ENCODE measurements at places on chromosomes 12 and 14.

DNA sequence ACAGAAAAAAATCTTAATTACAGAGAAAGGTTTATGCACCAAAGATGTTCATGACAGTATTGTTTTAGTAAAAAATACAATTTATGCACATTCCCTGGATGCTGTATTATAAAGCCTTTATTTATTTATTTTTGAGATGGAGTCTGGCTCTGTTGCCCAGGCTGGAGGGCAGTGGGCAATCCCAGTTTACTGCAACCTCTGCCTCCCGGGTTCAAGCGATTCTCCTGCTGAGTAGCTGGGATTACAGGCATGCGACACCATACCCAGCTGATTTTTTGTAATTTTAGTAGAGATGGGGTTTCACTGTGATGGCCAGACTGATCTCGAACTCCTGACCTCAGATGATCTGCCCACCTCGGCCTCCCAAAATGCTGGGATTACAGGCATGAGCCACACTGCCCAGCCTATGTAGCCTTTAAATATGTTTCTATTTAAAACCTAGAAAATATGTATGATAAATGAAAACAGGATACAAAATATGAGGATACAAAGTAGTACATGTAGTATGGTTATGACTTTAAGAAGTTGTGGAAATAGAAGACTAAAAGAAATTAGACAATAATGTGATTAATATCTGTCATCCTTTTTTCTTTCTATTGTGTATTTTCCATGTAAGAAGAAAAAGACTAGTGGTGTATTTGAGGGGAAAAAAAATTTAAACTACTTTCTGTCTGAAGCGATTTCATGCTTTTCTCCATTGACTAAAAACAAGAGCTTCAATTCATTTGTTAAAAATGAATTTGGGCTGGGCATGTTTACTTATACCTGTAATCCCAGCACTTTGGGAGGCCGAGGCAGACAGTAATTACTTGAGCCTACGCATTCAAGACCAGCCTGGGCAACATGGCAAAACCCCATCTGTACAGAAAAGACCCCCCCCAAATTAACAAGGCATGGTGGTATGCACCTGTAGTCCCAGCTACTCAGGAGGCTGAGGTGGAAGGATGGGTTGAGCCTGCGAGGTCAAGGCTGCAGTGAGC lies 13.1 kb downstream of the ATF1 start:
- DNase-seq, result no peak

GRCh38 chr12:13124656-13125505 lies 21.4 kb upstream of the GSG1 start:
- DNase-seq, result no peak

DNA sequence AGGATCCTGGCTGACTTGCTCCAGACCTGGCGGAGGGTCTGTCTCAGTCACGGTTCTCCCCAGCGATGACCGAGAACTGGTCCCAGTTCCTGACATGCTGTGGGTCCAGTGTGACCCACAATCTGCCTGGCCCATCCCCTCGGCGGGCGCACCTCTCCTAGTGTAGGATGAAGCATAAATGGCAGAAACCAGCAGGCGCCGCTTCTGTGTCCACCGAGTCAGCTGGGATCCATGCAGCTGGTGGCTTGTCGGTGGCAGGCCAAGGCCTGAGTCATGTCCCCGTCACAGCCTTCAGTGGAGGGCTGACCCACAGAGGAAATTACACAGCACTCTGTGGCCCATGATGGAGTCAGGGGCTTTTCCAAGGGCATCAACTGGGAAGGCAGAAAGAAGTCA lies 38.5 kb downstream of the NFKBIA start:
- DNase-seq, result no peak

DNA sequence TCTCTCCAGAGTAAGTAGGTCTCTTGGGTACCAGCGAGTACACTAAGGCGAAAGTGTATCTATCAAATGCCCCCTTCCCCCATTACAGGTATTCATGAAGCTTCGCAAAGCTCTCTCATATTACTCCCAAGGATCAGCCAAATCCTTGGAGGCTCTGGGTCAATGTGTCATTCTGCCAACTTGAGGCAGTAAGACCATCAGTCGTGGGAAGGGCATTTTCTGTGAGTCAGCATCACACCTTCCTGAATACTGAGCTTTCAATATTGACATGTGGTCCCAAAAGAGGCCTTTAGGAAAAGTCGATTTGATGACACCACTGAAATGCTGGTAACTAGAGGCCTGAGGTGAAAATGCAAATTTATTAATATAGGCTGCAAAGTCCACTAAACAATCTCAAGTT lies 323.9 kb downstream of the LRIG3 start:
- no peak for DNase-seq

DNA sequence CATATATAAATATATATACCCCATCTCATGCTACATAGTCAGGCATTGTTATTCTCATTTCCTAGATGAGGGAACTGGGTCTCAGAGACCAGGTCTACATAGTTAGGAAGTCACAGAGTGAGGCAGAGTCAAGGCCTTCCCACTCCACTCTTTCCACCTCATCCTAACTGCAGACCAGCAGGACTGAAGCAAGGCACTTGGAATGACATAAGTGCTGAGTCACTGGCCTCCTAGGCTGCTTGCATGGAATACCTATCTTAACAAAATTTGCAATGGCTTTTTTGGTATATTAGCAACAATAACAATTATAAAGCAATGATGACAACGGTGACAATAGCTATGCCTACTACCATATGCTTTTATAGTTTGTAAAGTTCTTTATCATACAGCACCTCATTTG lies 5.4 kb upstream of the ANO4 start:
- no peak for DNase-seq

GRCh38 chr14:70278281-70278680 lies 81.2 kb downstream of the COX16 start:
- DNase-seq, result no peak

DNA sequence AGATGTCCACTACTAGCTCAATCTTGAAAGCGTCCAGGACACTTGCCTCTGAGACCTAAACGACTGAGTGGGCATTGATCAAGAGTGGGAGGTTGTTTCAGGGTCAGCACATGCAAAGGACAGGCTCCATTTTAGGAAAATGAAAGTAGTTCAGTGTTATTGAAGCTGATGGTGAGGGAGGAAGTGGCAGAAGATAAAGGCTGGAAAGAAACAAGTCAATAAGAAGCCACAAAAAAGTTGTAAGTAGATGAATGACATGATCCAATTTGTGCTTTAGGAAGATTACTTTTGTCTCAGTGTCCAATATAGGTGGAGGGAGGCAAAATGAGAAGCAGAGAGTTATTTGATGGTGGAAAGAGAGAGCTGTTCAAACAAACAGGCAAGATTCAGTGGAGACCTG lies 22.0 kb downstream of the GPR65 start:
- no peak for DNase-seq

DNA sequence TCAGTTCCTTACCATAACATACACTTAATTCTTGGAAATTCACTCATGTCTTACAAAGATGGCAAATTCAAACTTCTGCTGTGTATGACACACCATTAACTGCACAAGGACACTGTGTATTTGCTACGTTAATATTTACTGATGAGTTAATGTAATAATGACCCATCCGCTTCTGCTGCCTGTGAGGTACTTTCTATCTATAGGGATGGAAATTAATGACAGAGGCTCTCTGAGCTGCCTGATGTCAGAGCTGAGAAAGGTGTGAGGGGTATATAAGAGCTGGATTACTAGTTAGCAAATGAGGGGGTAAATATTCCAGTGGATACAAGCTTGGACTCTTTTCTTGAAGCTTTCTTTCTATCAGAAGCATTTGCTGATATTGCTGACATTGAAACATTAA lies at the start of gene IAPP:
Gene IAPP (plus strand): TSS at position 301 of the 400 bp plus-strand sequence. CDS start 450 bp downstream, outside the sequence.
- no peak for DNase-seq

DNA sequence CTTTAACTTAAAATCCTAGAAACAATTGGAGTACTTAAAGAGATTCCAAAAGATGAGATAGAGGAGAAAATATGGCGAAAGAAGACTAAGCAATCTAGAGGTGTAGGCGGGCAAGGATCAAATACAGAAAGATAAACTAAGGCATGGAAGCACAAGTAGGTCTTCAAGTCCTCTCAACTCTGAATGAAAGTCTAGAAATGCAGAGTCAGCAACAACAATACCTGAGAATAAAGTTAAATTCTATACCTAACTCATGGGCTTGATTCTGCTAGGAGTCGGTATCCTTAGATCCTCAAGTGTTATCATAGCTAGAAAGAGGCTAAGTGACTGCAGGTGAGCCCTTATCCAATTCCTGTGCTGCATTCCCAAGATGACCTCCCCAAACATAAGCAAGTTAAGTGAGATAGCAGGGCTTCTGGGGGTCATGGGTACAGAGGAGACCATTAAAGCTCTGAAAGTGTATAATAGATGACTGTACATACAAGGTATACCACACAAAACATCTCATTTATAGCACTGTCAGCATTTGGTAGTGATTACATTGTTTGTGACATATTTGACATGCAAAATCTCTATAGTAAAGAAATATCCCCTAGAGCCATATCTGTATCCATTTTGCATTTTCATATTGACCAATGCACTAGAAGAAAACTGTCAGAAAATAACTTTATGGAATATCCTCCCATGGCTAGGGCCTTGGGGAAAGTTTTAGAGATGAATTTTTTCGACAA lies 82.5 kb upstream of the ARID2 start:
- DNase-seq, result no peak

GRCh38 chr14:99572173-99572999 lies 31.6 kb downstream of the CCDC85C start:
- DNase-seq, result no peak

GRCh38 chr14:93715279-93715927 lies 72.9 kb downstream of the PRIMA1 start:
- DNase-seq, result no peak

DNA sequence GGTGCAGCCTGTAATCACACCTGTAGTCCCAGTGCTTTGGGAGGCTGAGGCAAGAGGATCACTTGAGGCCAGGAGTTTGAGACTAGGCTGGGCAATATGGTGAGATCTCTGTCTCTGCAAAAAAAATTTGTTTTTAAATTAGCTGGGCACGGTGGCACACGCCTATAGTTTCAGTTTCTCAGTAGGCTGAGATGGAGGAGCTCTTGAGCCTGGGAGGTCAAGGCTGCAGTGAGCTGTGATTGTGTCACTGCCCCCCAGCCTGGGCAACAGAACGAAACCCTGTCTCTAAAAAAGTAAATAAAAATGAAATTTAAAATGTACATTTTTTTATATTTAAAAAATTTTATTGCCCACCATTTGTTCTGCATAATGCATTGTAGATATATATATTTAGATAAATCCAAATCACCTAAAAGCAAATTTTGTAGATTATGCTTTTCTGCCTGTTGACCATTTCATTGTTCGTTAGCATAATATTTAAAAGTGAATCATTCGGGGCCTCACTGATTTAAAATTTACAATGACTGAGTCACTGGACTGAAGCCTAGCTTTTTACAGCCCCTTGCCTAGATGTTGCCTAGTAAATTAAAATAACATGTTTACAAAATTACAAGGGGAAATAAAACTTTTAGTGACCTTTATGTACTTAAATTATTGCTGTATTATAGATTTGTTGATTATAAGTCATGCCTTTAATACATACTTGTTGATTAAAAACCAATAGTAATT lies 87.9 kb downstream of the USP15 start:
- DNase-seq, result no peak

DNA sequence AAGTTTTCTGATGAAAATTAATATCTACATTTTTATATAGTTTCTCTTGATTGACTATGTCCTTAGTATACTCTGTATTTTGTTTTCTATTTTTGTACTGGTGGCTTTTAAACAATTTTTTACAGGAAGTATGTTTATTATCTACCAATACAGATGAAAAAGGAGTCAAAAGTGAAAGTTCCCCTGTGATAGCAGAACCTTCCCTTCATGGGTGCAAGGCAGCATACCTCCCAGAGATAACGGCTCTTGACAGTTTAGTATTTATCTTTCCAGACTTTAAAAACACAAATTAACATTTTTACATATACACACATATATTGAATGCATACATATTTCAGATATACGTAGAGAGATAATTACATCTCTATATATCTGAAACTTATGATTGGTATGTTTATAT lies 17.1 kb upstream of the FAM234B start:
- no peak for DNase-seq

DNA sequence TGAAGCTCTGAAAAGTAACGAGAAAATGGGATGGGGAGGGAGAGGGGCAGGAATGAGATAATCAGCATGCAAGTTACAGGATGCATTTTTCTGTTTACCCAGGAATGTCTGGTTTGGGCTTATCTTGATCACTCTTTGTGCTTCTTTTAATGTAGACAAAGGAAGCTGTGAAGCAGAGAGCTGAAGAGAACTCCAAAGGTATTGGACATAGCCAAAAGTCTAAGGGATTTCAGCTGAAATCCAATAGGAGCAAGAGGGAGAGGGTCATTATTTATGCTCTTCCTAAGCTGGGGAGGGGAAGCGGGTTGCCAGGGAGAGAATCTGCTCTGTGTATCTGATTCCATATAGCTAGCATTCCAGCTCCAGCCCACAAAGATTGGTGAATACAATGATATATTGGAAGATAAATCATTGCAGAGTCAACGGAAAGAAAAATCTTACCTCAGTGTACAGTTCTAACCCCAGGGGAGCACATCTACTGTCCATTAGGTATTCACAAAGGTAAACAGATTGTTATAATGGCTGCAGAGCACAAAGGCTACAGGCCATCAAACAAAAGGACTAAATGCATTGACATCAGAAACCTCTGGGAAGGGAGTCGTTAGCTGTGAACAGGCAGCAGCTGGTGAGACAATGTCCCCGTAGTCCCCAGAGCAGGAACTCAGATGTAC lies 61.0 kb upstream of the PELI2 start:
- no peak for DNase-seq

GRCh38 chr14:97298331-97298730 lies 501.1 kb downstream of the VRK1 start:
- DNase-seq, result no peak

Measured in stimulated activated CD8-positive, alpha-beta memory T cell treated with anti-CD3 and anti-CD28 coated beads, Interleukin-12 subunit alpha, Interleukin-12 subunit beta, amount 100 ng/mL, for 4 hours (primary cell).